GM03348 (cell line): ENCODE measurements at places on chromosomes 7 and 10.
A peak's percentile ranks its signal among the peaks of the same experiment; 100 is the strongest.

DNA sequence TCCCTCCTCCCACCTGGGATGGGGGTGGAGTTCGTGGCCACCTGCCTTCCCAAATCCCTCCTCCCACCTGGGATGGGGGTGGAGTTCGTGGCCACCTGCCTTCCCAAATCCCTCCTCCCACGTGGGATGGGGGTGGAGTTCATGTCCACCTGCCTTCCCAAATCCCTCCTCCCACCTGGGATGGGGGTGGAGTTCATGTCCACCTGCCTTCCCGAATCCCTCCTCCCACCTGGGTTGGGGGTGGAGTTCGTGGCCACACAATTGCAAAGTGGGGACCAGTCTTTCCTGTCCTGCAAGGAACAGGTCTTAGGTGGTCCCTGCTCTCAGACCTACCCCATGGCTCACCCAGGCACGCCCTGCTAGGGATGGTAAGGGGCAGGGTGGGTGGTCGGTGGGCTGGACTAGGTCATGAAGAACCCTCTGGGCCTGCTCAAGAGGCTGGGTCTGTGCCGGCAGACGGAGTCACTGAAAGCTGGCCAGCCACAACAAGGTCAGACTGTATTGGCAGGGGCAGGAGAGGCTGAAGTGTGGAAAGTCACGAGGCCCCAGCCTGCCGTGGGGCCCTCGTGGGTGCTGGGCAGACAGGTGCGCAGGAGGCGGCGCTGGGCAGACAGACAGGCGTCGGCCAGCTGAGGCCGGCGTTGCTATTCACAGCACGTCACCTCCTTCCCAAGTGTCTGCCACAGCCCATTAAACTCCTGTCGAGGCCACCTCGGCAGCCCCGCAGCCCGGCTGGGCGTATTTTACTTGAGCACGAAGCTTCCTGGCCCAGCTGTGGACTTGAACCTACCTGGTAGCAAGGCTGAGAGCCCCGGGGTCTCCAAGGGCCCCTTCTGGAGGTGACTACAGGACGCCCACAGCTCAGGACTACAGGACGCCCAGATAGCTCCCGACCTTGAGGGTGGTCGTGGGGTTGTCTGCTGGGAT, 4.1 kb downstream of the KNDC1 start:
- DNase-seq = no peak

DNA sequence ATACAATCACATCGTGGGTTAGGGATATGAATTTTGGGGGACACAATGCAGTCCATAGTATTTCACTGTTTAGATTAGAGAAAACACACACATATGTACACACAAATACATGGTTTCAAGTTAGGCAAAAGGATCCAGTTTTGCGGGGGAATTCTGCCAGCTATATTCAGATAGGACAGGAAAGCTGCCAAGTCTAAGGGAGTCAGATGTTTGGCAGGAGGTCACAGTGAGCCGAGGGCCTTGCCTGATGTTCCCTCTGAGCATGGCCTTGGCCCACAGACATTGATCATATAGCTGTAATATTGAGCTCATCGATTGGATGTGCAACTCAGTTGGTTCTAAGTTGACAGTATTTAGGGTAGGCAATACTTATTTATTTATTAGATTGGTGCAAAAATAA, 122.8 kb downstream of the ADRA2A start:
- DNase-seq = no peak

GRCh38 chr7:39341083-39341482, 225.1 kb upstream of the YAE1 start:
- DNase-seq = no peak

- no peak for DNase-seq
These were observed 205.5 kb upstream of the CDC14C start for GRCh38 chr7:48718731-48719378.

DNA sequence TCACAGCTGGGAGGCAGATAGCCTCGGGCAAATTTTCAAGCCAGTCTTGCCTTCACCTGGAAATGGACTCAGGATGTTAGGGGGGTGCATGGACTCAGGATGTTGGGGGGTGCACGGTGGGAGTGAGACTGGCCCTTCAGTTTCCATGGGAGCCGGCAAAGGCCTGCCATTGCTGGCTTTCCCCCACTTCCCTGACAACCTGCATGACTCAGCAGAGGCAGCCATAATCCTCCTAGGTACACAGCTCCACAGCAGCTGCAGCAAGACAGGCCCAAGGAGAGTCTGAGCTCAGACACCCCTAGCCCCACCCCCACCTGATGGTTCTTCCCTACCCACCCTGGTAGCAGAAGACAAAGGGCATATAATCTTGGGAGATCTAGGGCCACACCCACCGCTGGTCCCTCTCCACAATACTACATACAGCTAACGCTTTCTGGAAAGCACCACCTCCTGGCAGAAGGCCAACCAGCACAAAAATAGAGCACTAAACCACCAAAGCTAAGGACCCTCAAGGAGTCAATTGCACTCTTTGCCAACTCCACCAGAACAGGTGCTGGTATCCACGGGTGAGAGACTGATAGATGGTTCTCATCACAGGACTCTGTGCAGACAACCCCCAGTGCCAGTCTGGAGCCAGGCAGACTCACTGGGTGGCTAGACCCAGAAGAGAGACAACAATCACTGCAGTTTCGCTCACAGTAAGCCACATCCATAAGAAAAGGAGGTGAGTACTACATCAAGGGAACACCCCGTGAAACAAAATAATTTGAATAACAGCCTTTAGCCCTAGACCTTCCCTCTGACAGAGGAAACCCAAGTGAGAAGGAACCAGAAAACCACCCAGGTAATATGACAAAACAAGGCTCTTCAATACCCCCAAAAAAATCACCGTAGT, 18.3 kb downstream of the C7orf25 start:
- DNase-seq = no peak

DNA sequence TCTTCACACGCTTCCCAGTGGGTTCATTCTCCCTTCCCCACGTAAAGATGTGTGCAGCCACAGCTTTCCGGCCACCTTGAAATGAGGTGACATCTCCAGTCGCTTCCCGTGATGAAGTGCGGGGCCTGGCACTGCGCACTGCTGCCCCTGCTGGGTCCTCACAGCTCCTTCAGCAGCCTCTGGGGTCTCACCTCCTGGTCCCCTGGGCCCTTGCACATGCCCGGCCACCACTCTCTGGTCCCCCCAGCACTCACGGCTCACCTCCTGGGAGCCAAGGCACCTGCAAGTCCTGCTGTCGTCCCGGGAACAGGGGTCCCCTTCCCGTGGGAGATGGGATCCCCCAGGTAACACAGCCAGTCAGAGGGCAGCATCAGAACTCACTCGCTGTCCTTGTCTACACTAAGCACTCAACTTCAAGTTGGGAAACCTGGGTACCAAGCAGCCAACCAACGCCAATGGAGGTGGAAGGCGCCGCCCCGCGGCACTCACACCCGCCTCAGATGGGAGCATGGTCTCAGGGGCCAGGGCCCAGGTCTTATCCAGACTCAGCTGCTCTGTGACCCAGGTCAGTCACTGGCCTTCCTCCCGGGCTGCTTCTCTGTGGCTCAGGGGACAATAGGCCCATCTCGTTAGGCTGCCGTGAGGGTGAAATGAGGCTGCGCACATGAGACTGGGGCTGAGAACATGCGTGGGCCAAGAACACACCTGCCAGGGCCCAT, 176.2 kb downstream of the PTPRN2 start:
- DNase-seq = no peak

DNA sequence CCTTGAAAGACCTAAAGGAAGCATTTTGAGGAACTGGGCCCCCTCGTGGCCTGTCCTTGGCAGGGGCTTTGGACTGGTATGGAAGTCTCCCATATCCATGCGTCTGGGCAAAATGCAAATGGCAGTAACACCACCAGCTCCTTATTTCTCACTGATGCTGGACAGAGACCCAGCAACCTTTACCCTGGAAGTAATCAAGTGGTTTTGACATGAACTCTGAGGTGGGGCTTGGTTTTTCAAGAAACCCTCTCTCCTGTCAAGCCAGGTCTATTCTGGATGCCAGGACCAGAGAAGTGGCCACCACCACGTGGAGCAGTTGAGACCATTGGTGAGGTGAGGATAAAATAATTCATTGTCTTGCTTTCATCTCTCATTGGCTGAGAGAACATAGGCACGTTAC, 84.4 kb downstream of the OTUD1 start:
- no peak for DNase-seq

DNA sequence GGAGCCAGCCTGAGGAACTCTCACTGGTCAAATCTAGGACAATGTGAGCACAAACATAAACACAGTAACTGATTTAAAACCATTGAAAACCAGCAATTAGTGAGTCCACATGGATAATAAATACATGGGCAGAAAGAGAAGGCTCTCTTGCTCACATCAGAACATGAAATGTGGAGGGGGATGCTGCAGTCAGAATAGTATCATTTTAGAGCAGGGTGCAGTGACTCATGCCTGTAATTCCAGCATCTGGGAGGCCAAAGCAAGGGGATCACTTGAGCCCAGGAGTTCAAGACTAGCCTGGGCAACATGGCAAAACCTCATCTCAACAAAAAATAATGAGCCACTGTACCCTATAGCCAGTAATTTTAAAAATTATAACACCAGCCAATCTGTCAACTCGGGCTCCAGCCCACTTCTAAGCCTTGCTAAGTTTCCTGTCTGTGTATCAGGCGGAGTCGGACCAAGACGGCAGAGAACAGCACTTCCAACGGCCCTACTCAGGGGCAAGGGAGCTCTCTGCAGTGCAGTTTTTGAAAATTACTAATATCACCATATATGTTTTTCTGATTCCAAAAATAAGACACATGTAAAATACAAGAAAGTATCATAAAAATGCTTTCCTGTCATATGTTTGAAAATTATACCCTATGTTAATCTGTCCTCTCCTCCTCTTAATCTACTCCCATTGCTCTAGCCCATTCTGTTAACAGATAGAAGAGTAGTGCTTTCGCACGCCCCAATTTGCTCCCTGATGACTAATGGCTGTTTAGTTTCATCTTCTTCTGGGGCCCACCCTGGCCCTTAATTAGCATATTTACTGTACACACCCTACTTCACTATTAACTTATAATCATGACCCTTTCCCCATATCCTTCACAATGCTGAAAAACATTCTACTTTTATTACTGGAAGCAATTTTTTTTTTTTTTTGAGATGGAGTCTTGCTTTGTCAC, 17.1 kb downstream of the URGCP start:
- no peak for DNase-seq

- no peak for DNase-seq
These were observed 105.5 kb downstream of the TES start for GRCh38 chr7:116315803-116316202.

- DNase-seq = peak; percentile 15
These were observed 120.2 kb upstream of the AMPH start for GRCh38 chr7:38751416-38751815.

- peak; percentile 60 for DNase-seq
These were observed 300 bp downstream of the ARHGAP21 start for GRCh38 chr10:24723386-24723787.

- no peak for DNase-seq
These were observed 64.7 kb downstream of the ZNF277 start for GRCh38 chr7:112271162-112271561.

DNA sequence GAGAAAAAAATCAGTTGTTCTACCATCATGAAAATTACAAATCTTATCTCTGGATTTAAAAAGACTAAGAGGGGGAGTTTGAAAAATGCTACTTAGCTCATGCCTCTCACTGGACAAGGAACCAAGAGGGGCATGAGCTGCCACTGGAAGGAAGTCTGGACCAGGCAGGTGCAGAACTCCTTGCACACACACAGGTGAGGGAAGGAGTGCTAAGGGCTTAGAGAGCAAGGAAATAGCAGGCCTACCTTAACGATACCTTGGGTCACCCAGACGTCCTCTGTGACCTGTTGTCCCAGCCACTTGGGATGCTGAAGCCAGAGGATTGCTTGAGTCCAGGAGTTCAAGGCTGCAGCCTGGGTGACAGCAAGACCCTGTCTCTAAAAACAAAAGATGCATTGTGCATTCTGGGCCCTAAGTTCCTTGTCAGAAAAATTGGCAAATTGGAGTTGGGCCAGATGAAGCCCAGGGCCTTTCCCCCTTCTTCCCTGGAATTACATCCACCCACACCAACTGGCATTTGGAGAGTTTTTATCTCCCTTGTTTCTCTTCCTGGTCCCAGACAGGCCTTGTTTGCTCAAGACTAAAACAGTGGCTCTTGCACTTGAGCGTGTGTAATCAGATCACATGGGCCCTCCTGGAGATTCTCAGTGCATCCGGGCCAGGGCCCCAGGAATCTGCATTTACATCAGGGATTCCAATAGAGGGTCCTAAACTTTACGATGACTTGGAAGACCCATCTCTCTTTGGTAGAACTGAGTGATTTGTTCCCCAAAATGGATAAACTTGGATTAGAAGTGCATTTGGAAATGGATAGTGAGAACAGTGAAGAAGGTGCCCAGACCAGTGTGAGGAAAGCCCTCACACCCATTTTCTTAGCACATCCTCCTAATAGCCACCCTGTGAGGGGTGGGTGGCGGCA, 3.0 kb downstream of the DDIT4 start:
- DNase-seq = peak; percentile 57

- DNase-seq = peak; percentile 47
These were observed 3.8 kb downstream of the NFE2L3 start for GRCh38 chr7:26155531-26156375.

DNA sequence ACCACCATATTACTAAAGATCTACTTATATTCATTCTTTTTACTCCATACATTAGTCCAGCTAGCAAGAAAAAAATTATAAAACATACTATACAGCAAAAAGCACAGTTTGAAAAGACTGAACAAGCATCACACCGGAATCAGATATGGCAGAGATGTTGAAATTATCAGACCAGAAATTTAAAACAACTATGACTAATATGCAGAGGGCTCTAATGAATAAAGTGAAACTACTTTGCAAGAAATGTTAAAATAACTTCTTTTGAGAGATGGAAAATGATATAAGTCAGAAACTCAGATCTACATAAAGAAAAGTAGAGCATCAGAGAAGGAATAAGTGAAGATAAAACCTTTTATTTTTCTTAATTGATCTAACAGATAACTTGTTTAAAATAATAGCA, 50.9 kb downstream of the SGCE start:
- DNase-seq = no peak

- no peak for DNase-seq
These were observed 33.2 kb downstream of the STK32C start for GRCh38 chr10:132274581-132274980.

- no peak for DNase-seq
These were observed 18.3 kb upstream of the WAC start for GRCh38 chr10:28514648-28515047.

DNA sequence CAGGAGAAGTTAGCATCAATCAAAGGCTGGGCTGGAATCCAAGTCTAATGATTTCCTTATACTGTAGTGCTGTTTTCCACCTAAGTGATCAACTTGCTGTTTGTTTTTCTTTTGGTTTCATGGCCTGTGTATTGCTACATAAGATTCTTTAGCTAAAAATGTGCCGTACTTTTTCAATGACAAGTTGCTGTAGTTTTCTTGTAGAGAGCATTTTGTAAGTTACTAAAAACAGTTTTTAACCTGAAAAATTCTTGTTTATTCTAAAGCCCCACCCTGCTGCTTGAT, 1.3 kb downstream of the HELLS start:
- peak; percentile 6 for DNase-seq

DNA sequence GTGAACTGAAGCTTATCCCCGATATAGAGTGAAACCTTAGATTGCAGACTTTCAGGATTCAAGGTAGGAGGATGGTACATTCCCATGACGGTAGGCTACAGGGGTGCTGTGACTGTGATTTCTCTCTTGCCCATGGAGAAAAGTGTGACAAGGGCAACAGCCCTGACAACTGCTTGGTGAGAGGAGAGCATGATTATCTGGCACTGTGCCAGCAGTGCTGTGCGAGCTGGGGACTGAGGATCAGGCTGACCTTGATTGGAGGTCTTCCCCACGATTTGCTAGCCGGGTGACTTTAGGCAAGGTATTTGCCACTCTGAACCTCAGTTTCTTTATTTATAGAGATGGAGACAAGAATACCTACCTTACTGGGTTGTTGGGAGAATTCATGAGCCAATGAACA, 229.5 kb downstream of the PTEN start:
- DNase-seq = no peak

- DNase-seq = no peak
These were observed 6.6 kb upstream of the GIMAP7 start for GRCh38 chr7:150507947-150508602.
